ENCODE measurements at places on chromosomes 7 and 10. TPM values are rescaled to one million over a fixed set of nuclear protein-coding genes. Genes with fewer than 3 reads are reported as not detected.

The FLNC gene
- total RNA-seq, result 274 TPM

The INSYN2A gene
- total RNA-seq, result under 0.01 TPM

The NPC1L1 gene
- total RNA-seq, result not detected

The CHRM2 gene
- total RNA-seq, result 8.4 TPM

The CALML3 gene
- not detected for total RNA-seq

The IQCE gene
- 15.3 TPM for total RNA-seq

The SERPINE1 gene
- 2,020 TPM for total RNA-seq

The SNCG gene
- 16.1 TPM for total RNA-seq

The SPAM1 gene
- total RNA-seq, result not detected

The HTRA1 gene
- 49.6 TPM for total RNA-seq

The MORN4 gene
- 18.4 TPM for total RNA-seq

The OR6B1 gene
- total RNA-seq, result not detected

The NUDT1 gene
- total RNA-seq, result 73.5 TPM

The ENKUR gene
- not detected for total RNA-seq

The FANK1 gene
- 0.71 TPM for total RNA-seq

The OR2AE1 gene
- total RNA-seq, result not detected

The LRGUK gene
- total RNA-seq, result not detected

The INHBA gene
- 0.53 TPM for total RNA-seq

The NDUFB8 gene
- total RNA-seq, result 279 TPM

The MBLAC1 gene
- 2.9 TPM for total RNA-seq

The PTPRN2 gene
- 1.1 TPM for total RNA-seq

The FAM25A gene
- total RNA-seq, result not detected

The KCP gene
- not detected for total RNA-seq

The DEPP1 gene
- 14.4 TPM for total RNA-seq

The VWA2 gene
- not detected for total RNA-seq

The ARHGAP22 gene
- 27.6 TPM for total RNA-seq

The AMPH gene
- total RNA-seq, result under 0.01 TPM

The STOX1 gene
- not detected for total RNA-seq

The ANXA7 gene
- 159 TPM for total RNA-seq

The GUSB gene
- 25.0 TPM for total RNA-seq

The DGKI gene
- 0.89 TPM for total RNA-seq

The MAGI2 gene
- 1.7 TPM for total RNA-seq

The MALRD1 gene
- total RNA-seq, result 0.53 TPM

The FGL2 gene
- not detected for total RNA-seq

The CNNM1 gene
- total RNA-seq, result not detected

The CTBP2 gene
- 63.6 TPM for total RNA-seq

The CYP3A4 gene
- total RNA-seq, result not detected

The FEZF1 gene
- total RNA-seq, result not detected

All from myometrial cell (primary cell).